ENCODE measurements at places on chromosomes 4 and X.

GRCh38 chrX:51894697-51895336 is 1.4 kb downstream of the MAGED1 start:
- DNase-seq, result peak; percentile 5

DNA sequence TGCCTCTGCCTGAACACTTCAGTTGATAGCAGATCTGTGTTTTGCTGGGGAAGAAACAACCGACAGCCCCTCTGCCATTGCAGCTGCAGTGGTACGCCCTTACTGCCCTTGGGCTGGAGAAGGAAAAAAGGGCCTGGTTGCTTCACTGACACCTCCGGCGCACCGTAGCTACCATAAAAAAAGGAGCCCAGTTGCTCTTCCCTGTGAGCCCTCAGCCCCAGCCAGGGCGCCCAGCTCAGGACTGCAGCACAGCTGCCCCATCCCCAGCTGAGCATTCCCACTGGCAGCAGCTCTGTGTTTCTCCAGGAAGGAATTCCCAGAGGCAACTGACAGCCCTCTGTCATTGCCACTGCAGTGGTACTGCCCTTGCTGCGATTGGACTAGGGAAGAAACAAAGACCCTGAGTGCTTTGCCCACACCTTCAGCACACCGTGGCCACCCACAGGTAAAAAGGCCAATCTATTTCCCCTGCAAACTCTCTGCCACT is 142.7 kb downstream of the DKK2 start:
- no peak for DNase-seq

DNA sequence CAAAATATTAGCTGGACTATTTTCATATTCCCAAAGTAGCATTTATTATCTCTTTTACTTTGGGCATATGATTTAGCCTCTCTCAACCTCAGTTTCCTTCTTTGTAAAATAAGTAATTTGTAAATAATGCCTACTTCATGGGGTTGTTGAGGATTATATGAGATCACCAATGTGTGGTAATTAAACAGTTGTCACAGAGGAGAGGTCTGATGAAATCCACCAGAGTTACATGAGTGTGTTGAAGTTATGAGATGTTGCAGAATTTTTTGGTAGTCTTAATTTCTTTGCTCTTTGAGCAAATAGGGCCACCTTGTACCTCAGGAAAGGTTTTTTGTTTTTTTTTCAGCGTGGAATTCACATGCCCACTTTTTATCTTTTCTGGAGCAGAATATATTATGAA is 1.4 kb downstream of the COX7B start:
- no peak for DNase-seq

GRCh38 chrX:120672389-120672788 is 42.5 kb upstream of the C1GALT1C1 start:
- no peak for DNase-seq

DNA sequence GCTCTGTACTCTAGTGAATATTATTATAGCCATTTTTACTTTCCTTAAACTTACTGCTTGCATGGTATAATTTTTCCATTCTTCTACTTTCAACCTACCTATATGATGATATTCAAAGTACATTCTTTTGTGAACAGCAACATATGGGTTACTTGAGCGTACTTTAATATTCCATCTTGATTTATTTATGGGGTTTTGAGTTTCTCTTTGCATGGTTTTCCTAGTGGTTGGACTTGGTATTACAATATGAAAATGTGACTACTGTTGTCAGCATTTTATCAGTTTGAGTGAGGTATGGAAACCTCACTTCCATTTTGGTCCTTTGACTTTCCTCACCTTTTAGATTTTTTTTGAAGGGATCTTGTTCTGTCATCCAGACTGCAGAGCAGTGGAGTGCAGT is 35.9 kb downstream of the ADGRG4 start:
- DNase-seq, result no peak

DNA sequence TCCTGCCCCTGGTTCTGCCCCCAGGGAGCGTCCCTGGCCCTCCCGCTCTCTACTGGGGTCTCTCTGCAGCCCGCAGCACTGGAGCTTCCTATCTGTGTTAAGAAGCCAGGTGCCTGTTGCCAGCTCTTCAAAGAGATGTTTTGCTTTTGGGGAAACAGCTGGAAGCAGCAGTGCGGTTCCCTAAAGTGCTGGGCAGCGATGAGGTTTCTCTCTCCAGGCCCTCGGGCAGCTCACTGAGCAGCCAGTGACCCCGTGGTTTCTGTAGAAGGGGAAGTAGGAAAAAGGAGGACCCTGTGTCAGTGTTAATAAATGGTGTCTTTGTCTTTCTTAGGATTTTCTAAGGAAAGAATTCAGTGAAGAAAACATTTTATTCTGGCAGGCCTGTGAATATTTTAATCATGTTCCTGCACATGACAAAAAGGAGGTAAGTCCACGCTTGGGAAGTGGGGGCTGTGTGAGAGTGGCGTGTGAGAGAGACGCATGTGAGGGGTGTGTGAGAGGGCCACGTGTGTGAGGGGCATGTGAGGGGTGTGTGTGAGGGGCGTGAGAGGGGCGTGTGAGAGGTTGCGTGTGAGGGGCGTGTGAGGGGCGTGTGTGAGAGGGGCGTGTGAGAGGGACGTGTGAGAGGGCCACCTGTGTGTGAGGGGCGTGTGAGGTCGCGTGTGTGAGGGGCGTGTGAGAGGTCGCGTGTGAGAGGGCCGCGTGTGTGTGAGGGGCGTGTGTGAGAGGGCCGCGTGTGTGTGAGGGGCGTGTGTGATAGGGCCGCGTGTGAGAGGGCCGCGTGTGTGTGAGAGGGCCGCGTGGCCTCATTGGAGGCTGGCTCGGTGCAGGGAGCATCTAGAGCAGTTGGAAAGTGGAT is 27.1 kb upstream of the HGFAC start:
- DNase-seq, result no peak

All from NCI-H2227 treated with DMSO at 0.1 percent for 48 hours (cell line).